Stomach (tissue), 19 donors: ENCODE measurements at places on chromosomes 12 and 14. TPM values are rescaled to one million over a fixed set of nuclear protein-coding genes. Genes with fewer than 3 reads are reported as not detected.

SELPLG gene
- 4.1 TPM for polyA plus RNA-seq

LTB4R2 gene
- 0.25 TPM for polyA plus RNA-seq

- H3K4me3 ChIP-seq = peak overlapping the region; percentile 80
- no peaks in the 10 kb centered on the region for H3K36me3 ChIP-seq
- peak; percentile 44 for DNase-seq
- H3K27ac ChIP-seq = peak overlapping the region; percentile 59
- H3K27me3 ChIP-seq = no peaks in the 10 kb centered on the region
Observed at GRCh38 chr14:105315211-105315721, 718 bp downstream of the PACS2 start.

DNA sequence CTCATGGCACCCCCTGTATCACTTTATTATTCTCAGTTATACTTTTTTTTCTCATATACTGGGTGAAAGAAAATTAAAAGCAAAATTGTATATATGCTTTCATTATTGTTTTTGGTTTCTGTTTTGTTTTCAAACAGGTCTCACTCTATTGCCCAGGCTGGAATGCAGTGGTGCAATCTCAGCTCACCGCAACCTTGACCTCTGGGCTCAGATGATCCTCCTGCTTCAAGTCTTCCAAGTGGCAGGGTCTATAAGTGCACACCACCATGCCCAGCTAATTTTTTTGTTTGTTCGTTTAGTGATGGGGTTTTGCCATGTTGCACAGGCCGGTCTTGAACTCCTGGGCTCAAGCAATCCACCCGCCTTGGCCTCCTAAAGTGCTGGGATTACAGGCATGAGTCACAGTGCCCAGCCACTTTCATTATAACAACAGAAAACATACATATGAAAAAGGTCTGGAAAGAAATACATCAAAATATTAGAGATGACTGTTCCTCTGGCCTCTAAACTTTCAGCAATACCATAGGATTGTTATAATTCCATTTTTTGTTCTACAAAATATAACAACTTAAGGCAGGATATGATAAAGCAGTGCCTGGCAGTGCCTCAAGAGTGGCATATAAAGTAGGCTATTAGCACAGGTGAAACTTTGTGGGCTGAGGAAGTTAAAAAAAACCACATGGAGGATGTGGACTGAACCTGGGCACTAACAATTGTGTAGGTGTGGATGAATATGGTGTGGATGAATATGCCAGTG is 5.8 kb upstream of the NTN4 start:
- no peaks in the 10 kb centered on the region for H3K27me3 ChIP-seq
- no peak overlapping the region for H3K4me3 ChIP-seq
- peaks cover 12% of the 10 kb centered on the region for H3K4me1 ChIP-seq
- H3K36me3 ChIP-seq = no peaks in the 10 kb centered on the region

ETV6 gene
- polyA plus RNA-seq = 7.3 TPM

TAS2R10 gene
- polyA plus RNA-seq = not detected

PROX2 gene
- polyA plus RNA-seq = not detected

- no peaks in the 10 kb centered on the region for H3K27me3 ChIP-seq
- H3K27ac ChIP-seq = no peak overlapping the region
- peak; percentile 13 for DNase-seq
Observed at GRCh38 chr12:104182144-104182543, 33.4 kb upstream of the TXNRD1 start.

- no peaks in the 10 kb centered on the region for H3K36me3 ChIP-seq
- no peak overlapping the region for H3K4me3 ChIP-seq
- H3K27ac ChIP-seq = no peak overlapping the region
- DNase-seq = no peak
Observed at GRCh38 chr12:70186436-70186835, 56.8 kb upstream of the CNOT2 start.

DNA sequence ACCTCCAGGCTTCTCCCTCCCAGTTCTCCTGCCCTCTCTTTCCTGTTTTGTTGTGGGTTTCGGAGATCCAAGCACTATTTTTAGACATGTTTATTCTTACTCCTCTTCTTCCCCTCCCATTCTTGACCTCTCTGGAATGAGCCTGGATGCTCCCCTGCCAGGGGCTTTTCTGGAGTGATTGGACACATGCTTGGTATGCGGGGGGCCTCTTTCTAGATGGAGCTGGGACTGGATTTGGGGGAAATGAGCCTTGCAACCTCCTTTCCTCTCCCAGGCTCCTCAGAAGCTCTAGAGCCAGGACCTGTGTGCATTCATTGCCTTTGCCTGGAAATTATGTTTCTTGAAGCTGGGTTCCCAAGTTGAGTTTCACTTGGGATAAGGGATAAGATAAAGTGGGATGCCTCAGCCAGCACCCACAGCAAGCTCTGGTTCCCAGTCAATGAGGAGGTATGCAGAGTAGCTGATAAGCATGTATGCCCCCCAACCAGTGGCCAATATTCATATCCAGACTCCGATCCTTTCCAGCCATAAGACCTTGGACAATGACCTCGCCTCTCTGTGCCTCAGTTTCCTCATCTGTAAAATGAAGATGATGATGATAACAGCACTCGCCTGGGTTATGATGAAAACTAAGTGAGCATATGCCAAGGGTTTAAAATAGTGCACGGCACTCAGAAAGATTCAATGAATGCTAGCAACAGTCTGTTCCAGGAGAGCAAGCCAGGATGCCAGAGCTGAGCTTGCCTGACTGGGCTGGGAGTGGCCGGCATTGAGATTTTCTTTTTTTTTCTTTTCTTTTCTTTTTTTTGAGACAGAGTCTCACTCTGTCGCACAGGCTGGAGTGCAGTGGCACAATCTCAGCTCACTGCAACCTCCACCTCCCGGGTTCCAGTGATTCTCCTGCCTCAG is 97.8 kb downstream of the SCARB1 start:
- no peaks in the 10 kb centered on the region for H3K36me3 ChIP-seq
- DNase-seq = no peak
- no peaks in the 10 kb centered on the region for H3K27me3 ChIP-seq
- peak overlapping the region; percentile 78 for H3K27ac ChIP-seq
- peaks cover 26% of the 10 kb centered on the region for H3K4me1 ChIP-seq

- no peaks in the 10 kb centered on the region for H3K27me3 ChIP-seq
- H3K27ac ChIP-seq = no peak overlapping the region
- H3K4me1 ChIP-seq = no peaks in the 10 kb centered on the region
- no peak overlapping the region for H3K4me3 ChIP-seq
- no peaks in the 10 kb centered on the region for H3K36me3 ChIP-seq
Observed at GRCh38 chr14:58914279-58914855, 274.1 kb upstream of the DAAM1 start.

GRCh38 chr12:75716291-75717025 is 205.0 kb upstream of the KRR1 start:
- no peaks in the 10 kb centered on the region for H3K36me3 ChIP-seq
- H3K4me3 ChIP-seq = no peak overlapping the region
- no peaks in the 10 kb centered on the region for H3K27me3 ChIP-seq
- DNase-seq = no peak
- peaks cover 25% of the 10 kb centered on the region for H3K4me1 ChIP-seq

GRCh38 chr14:39175445-39176262 is 600 bp downstream of the PNN start:
- peak overlapping the region; percentile 93 for H3K27ac ChIP-seq
- peaks cover 44% of the 10 kb centered on the region for H3K36me3 ChIP-seq
- H3K27me3 ChIP-seq = no peaks in the 10 kb centered on the region

GRCh38 chr12:45034861-45035265 is 16.0 kb downstream of the DBX2 start:
- H3K4me1 ChIP-seq = no peaks in the 10 kb centered on the region
- no peak overlapping the region for H3K4me3 ChIP-seq
- H3K27ac ChIP-seq = no peak overlapping the region
- H3K36me3 ChIP-seq = no peaks in the 10 kb centered on the region
- no peak for DNase-seq

DNA sequence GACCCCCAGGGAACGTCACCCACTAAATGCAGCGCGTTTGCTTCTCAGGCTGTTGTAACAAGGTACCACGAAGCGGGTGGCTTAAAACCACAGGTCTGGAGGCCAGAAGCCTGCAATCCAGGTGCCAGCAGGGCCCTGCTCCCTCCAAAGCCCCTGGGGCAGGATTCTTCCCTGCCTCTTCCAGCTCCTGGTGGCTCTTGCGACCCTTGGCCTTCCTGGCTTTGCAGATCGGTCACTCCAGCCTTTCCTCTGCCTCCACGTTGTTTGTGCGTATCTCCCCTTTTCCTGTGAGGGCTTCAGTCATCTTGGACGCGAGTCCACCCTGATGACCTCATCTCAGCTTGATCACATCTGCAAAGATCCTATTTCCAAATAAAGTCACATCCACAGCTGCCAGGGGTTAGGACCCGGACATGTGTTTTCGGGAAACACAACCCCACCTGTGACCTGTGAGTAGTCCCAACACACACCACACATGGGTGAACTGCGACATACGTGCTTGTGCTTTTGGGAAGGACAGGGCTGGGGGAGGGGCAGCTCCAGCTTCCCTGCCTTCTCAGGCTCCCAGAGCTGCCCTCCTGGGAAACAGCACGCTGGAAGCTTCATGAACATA is 114.5 kb upstream of the NCOR2 start:
- peak overlapping the region; percentile 33 for H3K27ac ChIP-seq
- no peaks in the 10 kb centered on the region for H3K36me3 ChIP-seq
- no peaks in the 10 kb centered on the region for H3K27me3 ChIP-seq

DNA sequence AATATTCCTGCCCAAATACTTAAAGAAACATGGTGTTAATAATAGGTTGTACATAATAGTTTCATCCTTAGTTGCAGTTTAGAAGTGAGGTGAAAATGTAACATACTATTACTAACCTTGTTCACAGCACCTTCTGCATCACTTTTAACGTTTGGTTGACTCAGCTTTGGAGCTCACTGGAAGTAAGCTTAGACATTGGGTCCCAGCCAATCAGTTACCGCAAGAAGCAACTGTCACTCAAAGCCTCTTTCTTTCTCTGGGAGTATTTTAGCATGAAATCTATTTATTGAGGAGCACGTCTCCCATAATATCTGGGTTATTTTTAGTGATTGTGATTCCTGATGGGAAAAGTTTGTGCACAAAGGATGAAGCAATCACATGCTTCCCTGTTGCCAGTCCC is 472.6 kb downstream of the SNAPC1 start:
- DNase-seq = no peak
- no peaks in the 10 kb centered on the region for H3K36me3 ChIP-seq
- no peak overlapping the region for H3K4me3 ChIP-seq
- no peak overlapping the region for H3K27ac ChIP-seq
- no peaks in the 10 kb centered on the region for H3K4me1 ChIP-seq

RNU6-7 gene
- polyA plus RNA-seq = not detected

GRCh38 chr14:104460791-104461651 is 118.5 kb upstream of the C14orf180 start:
- no peaks in the 10 kb centered on the region for H3K36me3 ChIP-seq
- H3K4me3 ChIP-seq = peak overlapping the region; percentile 43
- H3K27me3 ChIP-seq = peaks cover 25% of the 10 kb centered on the region
- H3K4me1 ChIP-seq = peaks cover 6% of the 10 kb centered on the region
